Epithelial cell of proximal tubule (primary cell): ENCODE measurements at places on chromosomes 13 and 19. TPM values are rescaled to one million over a fixed set of nuclear protein-coding genes. Genes with fewer than 3 reads are reported as not detected.

Gene FCHO1
- 4.2 and 18.0 TPM in 2 replicates for total RNA-seq

Gene GPR12
- total RNA-seq: not detected in 2 replicates

Gene IGFL2
- total RNA-seq: not detected in 2 replicates

Gene TINCR
- 0.36 TPM in 1 of 2 replicates, not detected in the other for total RNA-seq

Gene ZNF728
- not detected in 2 replicates for total RNA-seq

Gene ZNF57
- total RNA-seq: 2.7 and 4.5 TPM in 2 replicates

Gene SLC6A16
- total RNA-seq: 0.07 and 0.29 TPM in 2 replicates

Gene SYNGR4
- not detected in 2 replicates for total RNA-seq

Gene PRR19
- total RNA-seq: 0.23 and 2.7 TPM in 2 replicates
